Occipital lobe (tissue), 3 donors: ENCODE measurements at places on chromosomes 12 and 14.

GRCh38 chr12:94829552-94829951 lies 173.9 kb downstream of the NDUFA12 start:
- DNase-seq, result no peak

DNA sequence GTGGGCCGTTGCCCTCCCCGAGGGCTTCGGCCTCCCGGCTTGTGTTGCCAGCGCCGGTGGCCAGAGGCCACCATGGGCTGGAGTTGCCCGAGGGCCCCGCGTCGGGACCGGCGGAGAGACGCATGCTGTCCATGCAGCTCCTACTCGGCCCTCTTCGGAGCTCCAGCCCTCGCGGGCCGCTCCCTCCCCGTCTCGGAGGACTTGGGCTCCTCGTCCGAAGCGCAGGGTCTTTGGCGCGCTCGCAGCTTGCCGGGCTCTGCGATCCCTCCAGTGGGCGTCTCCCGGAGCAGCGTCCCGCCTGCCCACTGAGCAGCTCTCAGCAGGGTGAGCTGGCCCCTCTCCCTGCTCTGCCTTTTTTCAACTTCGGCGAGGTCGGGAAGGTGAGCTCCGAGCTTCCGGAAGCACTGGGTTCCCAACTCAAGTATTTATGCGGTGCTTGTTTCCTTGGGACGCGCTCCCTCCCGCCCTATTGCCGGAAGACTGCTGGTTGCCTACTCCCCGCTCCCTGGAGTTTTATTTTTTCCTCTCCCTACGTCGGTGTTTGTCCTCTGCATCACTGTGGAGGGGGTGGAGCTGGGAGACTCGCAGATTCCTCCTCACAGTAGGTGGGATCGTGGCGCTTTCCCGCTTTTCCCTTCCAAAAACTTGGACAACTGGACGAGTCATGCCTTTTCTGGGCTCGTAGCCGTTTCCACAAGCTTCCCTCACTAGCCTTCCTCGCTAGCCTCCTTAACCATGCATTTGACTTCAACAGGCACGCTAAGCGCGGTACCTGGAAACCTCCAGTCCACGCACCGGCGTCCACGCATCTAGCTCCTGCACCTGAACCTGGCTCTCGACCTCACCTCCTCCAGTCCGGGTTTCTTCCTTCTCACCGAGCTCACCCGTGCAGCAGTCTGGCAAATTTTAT lies at the start of gene AVPR1A:
Gene AVPR1A, minus strand, starts transcription at position 489 of the 910 bp plus-strand sequence. Its CDS starts 365 bp downstream, at position 124.
- DNase-seq, result no peak

GRCh38 chr12:65756956-65757511 lies 67.2 kb upstream of the HMGA2 start:
- no peak for DNase-seq

DNA sequence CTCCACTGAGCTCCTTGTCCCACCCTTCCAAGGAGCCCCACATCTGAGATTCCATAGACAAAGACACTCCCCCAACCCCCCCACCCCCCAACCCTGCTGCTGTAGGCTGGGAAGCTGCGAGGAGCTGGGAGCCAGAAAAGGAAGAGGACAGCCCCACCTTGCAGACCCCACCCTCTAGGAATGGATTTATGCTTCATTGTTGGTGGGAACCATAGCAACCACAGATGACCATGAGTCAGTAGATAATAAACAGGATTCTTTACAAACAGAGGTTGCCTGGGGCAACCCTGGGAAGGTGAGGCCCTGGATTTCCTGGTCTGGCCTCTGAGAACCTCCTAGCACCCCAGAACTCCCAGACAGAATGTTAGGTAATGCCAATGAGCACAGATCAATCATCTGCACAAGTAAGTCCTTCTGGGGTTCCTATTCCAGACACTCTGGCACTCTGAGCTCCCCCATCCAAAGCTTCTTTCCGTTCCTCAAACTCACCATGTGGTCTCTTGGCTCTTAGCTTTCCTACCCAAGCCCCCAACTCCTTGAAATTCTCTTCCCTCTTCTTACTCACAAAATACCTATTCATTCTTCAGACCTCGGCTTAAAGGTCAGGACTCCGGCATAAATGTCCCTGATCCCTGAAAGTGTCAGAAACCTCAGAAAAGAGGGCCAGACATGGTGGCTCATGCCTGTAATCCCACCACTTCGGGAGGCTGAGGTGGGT lies 15.2 kb upstream of the PLEKHG6 start:
- DNase-seq, result no peak

GRCh38 chr12:74488134-74488533 lies 49.5 kb upstream of the ATXN7L3B start:
- no peak for DNase-seq

GRCh38 chr12:795305-795704 lies 42.9 kb downstream of the WNK1 start:
- no peak for DNase-seq

GRCh38 chr14:30553311-30553989 lies 5.5 kb upstream of the G2E3 start:
- DNase-seq, result no peak

GRCh38 chr12:52162981-52163380 lies 28.8 kb downstream of the KRT80 start:
- DNase-seq, result no peak

GRCh38 chr14:68786491-68787091 lies 6.3 kb downstream of the ZFP36L1 start:
- DNase-seq, result no peak

- DNase-seq, result no peak
Observed at GRCh38 chr12:28222081-28222700, 31.9 kb downstream of the CCDC91 start.

- no peak for DNase-seq
Observed at GRCh38 chr14:61342932-61343331, 21.6 kb downstream of the PRKCH start.

DNA sequence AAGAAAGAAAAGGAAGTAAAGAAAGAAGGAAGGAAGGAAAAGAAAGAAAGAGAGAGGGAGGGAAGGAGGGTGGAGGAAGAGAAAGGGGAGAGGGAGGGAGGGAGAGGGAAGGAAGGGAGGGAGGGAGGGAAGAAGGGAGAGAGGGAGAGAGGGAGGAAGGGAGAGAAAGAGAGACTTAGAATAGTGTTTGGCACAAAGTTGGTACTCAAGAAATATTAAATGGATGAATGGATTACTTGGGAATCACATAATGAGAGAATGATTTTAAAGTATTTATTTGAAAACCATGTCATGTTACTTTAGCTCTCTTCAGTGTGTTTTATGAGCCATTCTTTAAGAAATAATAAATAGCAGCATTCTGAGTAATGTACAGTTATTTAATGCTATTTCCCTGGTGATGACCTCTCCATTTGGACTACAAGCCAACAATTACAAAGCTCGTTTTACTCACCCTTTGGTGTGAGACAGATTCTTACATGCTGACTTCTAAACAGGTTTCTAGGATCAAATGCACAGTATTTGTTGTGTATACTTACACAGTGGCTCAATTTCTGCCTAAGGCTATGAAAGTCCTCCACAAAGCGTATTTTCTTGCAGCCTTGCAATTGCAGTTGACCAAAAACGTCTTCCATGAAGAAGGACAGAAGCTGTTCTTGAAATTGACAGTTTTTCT lies 861 bp downstream of the IL26 start:
- DNase-seq, result no peak

DNA sequence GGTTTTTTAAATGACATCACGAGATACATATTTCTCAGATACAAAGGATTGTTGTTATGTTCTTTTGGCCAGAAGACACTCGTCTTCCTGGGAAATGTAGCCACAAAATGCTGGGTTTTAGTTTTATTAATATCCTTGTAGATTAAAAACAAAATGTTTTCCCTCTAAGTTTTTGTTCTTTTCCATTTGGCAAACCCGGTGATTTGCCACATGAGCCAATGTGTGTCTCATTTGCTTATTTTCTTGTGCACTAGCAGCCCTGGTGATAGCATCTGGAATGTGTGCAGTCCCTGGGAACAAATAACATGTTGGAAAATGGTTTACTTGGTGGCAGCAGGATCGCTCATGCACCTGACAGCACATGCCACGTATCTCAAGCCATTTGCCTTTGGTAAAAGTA lies 61.0 kb downstream of the HMGA2 start:
- no peak for DNase-seq

DNA sequence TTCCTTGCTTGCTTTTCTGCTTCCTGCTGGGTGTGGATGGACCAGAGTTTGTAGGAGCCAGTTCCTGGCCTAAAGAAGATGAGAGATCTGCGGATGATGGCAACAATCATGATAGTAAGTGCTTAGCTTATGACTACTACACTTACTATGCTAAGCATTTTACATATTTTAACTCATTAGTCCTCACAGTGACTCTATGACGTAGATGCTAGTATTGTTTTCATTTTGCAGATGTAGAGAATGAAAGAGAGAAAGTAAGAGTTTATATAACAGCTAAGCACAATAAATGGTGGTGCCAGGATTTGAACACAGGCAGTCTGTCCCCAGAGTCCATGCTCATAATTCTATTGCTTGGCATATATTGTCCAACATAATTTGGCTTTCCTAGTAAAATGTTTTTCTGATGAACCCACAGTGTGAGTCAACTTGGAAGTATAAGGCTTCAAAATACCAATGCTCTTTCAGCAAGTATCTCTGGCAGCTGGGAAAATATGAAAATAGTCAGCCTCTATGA lies 363.2 kb upstream of the DDHD1 start:
- DNase-seq, result no peak

- no peak for DNase-seq
Observed at GRCh38 chr12:28086521-28087155, 103.6 kb upstream of the CCDC91 start.
